Tibial nerve (tissue), 4 donors: ENCODE measurements at places on chromosomes 13 and 19.
A peak's percentile ranks its signal among the peaks of the same experiment; 100 is the strongest.

GRCh38 chr19:57803594-57804325, 11.0 kb downstream of the ZNF552 start:
- peaks cover 4% of the 10 kb centered on the region for H3K36me3 ChIP-seq
- H3K27ac ChIP-seq, result peak overlapping the region; percentile 72
- no peak for DNase-seq
- H3K4me3 ChIP-seq, result peak overlapping the region; percentile 55

DNA sequence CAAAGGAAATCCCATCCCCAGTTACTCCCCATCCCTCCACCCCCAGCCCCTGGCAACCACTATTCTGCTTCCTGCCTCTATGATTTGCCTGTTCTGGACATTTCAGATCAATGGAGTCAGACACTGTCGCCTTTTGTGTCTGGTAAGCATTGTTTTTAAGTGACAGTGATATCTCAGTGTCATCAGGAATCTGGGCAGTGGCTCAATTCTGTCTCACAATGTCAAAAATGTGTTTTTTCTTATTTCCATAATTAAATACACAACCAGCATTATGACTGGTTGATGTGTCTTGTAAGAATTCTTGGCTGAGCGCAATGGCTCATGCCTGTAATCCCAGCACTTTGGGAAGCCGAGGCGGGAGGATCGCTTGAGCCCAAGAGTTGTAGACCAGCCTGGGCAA, 20.2 kb upstream of the PGLS start:
- H3K27ac ChIP-seq, result peak overlapping the region; percentile 84
- no peaks in the 10 kb centered on the region for H3K4me1 ChIP-seq
- H3K4me3 ChIP-seq, result no peak overlapping the region
- H3K27me3 ChIP-seq, result no peaks in the 10 kb centered on the region
- DNase-seq, result no peak

DNA sequence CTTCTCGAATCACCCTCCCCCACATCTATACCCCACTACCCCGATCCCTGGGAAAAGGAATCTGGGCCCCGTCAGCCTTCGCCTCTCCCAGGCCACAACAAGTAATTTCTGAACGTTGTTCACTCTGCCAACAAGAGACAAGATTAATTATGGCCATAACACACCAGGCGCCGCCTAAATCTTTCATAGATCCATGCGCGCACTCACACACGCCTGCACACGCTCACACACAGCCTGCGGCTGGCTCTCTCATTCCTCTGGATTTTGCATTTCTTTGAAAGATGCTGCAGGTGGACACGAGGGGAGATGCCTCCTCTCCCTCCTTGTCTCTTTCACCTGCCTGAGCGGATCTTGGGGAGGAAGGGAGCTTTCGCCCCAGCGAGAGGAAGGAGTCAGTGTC, 17.1 kb downstream of the ZNRF4 start:
- H3K4me3 ChIP-seq, result no peak overlapping the region
- H3K27me3 ChIP-seq, result no peaks in the 10 kb centered on the region
- H3K27ac ChIP-seq, result no peak overlapping the region
- no peaks in the 10 kb centered on the region for H3K4me1 ChIP-seq
- H3K36me3 ChIP-seq, result no peaks in the 10 kb centered on the region

DNA sequence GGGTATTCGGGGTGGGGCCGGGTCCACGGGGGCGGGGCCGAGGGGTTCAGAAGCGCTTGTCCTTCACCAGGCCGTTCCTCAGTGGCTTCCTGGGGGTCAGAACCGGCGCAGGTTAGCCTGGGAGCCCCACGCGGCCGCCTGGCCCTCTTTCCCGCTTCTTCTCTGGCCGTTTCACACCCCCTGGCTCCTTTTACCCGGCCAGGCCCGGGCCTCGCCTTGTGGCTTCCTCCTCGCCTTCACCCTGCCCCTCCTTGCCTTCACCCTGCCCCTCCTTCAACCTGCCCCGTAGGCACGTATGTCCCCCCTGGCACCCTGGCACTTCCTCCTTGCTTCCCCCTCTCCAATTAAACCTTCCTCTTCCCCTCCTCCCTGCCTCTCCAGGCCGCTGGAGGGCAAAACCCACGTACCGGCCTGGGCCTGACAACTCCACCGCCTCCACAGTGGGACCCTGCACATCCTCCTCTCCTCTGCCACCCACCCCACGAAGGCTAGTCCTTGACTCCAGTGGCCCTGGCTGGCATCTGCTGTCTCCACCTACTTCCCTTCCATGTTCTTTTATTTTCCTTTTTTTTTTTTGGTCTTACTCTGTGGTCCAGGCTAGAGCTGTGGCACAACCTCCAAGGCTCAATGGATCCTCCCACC, 25.3 kb downstream of the CERS1 start:
- H3K27me3 ChIP-seq, result no peaks in the 10 kb centered on the region
- peaks cover 7% of the 10 kb centered on the region for H3K4me1 ChIP-seq

DNA sequence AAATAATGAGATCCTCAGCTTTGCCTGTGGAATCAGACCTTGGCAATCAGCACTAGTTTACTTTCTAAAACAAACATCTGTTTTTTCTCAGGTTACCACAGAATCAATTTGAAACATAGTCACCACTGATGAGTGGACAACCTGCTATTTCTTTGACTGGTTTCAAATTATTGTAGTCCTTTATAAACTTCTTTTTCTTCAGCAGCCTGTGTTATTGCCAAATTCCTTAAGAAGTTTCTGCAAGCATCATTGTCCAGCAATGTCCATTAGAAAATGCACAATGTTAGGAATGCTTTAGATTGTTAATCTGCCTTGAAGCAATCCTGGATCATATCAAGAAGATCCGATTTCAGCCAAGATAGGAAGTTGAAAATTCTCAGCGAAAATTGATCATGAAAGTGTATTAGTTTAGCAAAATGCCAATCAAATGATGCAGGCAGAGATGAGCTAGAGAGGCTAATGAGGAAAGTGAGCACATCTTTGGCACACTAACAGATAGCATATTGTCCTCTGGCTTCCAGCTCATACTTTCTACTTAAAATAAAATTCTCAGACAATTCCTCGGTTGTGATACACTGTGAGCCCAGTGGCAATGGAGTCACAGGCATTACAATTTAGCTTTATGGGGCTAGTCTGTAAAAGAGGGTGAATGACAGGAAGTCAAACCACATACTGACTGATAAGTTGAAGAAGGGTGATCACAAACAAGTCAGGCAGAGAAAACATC, 270.6 kb downstream of the SLITRK6 start:
- no peaks in the 10 kb centered on the region for H3K27me3 ChIP-seq
- DNase-seq, result no peak
- no peak overlapping the region for H3K27ac ChIP-seq
- no peaks in the 10 kb centered on the region for H3K4me1 ChIP-seq

- no peak overlapping the region for H3K4me3 ChIP-seq
- H3K27me3 ChIP-seq, result no peaks in the 10 kb centered on the region
- no peaks in the 10 kb centered on the region for H3K36me3 ChIP-seq
- no peak overlapping the region for H3K27ac ChIP-seq
These were observed 44.5 kb downstream of the VWA8 start for GRCh38 chr13:41916173-41916954.

GRCh38 chr19:42052241-42052863, 17.7 kb downstream of the GRIK5 start:
- peaks cover 44% of the 10 kb centered on the region for H3K36me3 ChIP-seq
- DNase-seq, result no peak
- no peaks in the 10 kb centered on the region for H3K27me3 ChIP-seq
- H3K4me3 ChIP-seq, result no peak overlapping the region
- no peak overlapping the region for H3K27ac ChIP-seq

DNA sequence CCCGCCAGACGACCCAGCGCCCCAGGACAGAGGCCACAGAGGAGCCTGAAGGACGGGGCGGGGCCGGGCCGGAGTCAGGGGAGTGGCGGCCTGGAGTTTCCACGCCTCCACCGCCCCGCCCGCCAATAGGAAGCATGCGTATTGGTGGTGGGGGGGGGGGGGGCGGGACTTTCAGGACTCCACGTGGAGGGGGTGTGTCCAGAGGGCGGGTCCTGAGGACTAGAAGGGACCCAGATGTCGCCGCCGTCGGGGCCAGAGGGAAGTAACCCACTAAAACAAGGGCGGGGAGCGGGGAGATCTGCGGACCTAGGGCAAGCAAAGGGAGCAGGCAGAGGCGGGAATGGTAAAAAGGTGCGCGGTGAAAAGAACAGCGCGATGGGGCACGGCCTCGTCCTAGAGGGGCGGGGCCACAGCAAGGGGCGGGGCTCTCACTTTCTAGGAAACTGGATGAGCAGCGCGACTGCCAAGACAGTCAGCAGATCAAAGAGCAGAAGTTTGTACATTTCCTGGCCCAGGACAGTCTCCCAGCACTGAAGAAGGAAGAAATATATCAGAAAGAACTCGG, 2.8 kb upstream of the LENG1 start:
- no peaks in the 10 kb centered on the region for H3K36me3 ChIP-seq
- no peaks in the 10 kb centered on the region for H3K27me3 ChIP-seq
- peaks cover 61% of the 10 kb centered on the region for H3K4me1 ChIP-seq
- DNase-seq, result peak; percentile 73
- no peak overlapping the region for H3K27ac ChIP-seq

DNA sequence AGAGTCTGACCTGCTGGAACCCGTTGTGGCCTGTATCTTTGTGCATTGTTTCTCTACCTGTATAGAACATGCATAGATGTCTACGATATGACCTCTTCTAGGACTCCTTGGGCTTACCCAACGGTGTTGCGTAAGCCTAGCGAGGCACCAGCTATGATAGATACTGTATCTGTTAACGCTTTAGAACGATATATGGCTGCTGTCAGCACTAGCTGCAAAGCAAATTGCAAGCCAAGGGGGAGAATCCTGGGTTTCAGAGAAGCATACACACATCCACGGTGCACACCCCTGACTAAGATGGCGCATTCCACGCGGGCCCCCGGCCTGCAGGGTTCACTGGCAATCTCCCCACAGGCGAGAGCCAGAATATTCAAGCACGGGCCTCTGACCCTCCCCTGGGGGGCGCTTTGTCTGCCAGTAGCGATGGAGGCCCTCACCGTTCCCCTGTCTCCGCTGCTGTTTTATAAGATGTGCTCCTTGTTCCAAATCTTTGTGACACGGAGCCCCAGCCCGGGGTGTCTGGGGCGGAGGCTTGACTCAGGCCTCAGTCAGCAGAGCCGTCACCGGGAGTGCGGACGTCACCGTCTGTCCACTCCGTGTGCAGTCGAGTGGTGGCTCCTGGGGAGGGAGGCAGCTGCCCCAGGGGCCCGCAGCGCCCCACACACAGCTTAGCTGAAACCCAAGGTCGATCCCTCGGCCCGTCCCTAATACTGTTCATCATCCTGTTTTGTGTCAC, 12.9 kb upstream of the RPS15 start:
- no peaks in the 10 kb centered on the region for H3K27me3 ChIP-seq
- H3K4me1 ChIP-seq, result no peaks in the 10 kb centered on the region
- H3K36me3 ChIP-seq, result peaks cover 100% of the 10 kb centered on the region
- DNase-seq, result no peak
- no peak overlapping the region for H3K4me3 ChIP-seq

- H3K27me3 ChIP-seq, result no peaks in the 10 kb centered on the region
- H3K27ac ChIP-seq, result no peak overlapping the region
- H3K4me3 ChIP-seq, result no peak overlapping the region
- H3K4me1 ChIP-seq, result no peaks in the 10 kb centered on the region
- no peak for DNase-seq
- no peaks in the 10 kb centered on the region for H3K36me3 ChIP-seq
These were observed 2330.1 kb downstream of the PCDH9 start for GRCh38 chr13:64900039-64900438.

- no peaks in the 10 kb centered on the region for H3K27me3 ChIP-seq
- H3K4me1 ChIP-seq, result peaks cover 7% of the 10 kb centered on the region
These were observed 8.2 kb upstream of the OR1M1 start for GRCh38 chr19:9078651-9079050.

GRCh38 chr13:97273341-97273831, 51.3 kb downstream of the MBNL2 start:
- peaks cover 12% of the 10 kb centered on the region for H3K36me3 ChIP-seq
- no peak for DNase-seq
- H3K4me1 ChIP-seq, result no peaks in the 10 kb centered on the region

- no peaks in the 10 kb centered on the region for H3K27me3 ChIP-seq
- no peak overlapping the region for H3K4me3 ChIP-seq
- no peak for DNase-seq
- no peak overlapping the region for H3K27ac ChIP-seq
- no peaks in the 10 kb centered on the region for H3K36me3 ChIP-seq
These were observed 41.4 kb upstream of the ZNF83 start for GRCh38 chr19:52679598-52679997.

DNA sequence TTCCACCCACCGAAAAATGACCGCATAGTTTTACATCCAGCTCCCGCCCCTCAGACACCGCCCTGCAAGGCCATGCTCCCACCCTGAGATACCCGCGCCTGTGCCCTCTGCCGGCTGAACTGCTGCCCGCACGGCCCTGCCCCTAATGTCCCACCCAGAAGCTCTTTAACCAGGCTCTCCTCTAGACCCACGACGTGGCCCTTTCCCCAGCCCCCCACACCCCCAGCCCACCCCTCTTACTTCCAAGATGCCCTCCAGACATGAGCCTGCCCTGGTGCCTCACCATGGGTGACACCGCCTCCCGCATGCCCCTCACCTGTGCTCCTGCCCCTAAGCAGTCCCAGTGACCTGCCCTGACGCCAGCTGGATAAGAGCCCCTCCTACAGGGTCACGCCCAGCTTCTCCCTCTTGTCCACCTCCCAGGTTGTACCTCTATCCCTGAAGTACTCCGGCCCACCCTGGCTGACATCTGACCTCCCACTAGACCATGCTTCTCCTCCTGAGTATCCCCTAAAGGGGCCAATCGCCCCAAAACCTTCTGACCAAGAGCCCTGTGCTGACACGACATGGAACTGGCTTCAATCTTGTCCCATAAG, 51.2 kb downstream of the COLGALT1 start:
- H3K27ac ChIP-seq, result no peak overlapping the region
- peaks cover 6% of the 10 kb centered on the region for H3K4me1 ChIP-seq
- H3K27me3 ChIP-seq, result peaks cover 32% of the 10 kb centered on the region
- DNase-seq, result no peak
- H3K36me3 ChIP-seq, result no peaks in the 10 kb centered on the region
- no peak overlapping the region for H3K4me3 ChIP-seq
